Stimulated activated CD8-positive, alpha-beta memory T cell treated with anti-CD3 and anti-CD28 coated beads, Interleukin-7, amount 100 ng/mL, for 4 hours (primary cell): ENCODE measurements at places on chromosomes 16 and 17.

- DNase-seq, result no peak
These were observed 1.7 kb downstream of the RASD1 start for GRCh38 chr17:17494499-17494869.

DNA sequence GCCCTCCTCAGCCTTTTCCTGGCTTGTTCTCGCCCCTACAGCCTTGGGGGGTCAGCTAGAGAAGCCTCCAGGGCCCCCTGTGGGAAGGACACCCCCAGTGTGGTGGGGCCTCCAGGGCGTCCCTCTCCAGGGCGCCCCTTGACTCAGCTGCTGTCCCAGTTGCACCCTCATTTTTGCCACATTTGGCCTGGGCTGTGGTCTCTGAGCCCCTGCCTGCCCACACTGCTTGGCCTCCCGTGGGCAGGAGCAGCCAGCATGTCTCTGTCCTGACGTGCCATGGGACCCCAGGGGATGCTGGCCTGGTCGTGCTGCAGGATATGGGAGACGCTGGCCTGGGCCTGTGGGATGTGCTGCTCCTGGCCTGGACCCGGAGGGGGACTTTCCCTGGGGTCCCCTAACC is 5.0 kb downstream of the CHTF18 start:
- DNase-seq, result no peak

- DNase-seq, result no peak
These were observed 44.0 kb downstream of the MYH3 start for GRCh38 chr17:10612957-10613744.

- DNase-seq, result no peak
These were observed 80.8 kb upstream of the NOL11 start for GRCh38 chr17:67636834-67637520.

DNA sequence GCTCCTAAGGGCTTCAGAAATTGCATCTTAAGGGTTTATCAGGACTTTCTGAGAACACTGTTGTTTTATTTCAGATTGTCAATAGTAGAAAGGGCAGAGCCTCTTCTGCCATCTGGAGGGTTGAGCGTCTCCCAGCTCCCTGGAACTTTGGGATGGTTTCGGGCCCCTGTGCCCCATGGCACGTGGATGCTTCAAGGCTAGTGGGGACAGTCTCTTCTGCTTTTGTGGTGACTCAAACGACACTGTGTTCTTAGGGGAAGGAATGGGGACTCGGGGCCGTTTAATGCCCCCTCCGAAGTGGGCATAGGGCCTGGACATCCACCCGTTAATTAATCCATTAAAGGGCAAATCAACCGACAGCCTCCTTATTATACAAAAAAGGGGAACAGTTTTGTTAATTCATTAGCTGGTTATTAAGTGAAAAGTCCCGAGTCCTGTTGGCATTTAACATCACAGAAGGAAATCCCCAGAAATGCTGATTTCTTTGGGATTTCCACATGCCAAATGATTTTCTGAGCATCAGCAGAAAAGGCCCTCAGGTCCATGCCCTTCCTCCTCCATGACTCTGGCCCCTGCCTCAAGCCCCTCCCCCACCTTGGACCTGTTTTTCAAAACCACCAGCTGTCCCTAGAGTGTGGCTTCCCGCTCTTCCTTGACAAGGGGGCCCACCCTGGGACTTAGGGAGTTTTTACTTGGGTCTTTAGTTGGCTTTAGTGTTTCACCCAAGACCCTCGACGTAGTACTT is 68.7 kb downstream of the ARSG start:
- DNase-seq, result no peak

DNA sequence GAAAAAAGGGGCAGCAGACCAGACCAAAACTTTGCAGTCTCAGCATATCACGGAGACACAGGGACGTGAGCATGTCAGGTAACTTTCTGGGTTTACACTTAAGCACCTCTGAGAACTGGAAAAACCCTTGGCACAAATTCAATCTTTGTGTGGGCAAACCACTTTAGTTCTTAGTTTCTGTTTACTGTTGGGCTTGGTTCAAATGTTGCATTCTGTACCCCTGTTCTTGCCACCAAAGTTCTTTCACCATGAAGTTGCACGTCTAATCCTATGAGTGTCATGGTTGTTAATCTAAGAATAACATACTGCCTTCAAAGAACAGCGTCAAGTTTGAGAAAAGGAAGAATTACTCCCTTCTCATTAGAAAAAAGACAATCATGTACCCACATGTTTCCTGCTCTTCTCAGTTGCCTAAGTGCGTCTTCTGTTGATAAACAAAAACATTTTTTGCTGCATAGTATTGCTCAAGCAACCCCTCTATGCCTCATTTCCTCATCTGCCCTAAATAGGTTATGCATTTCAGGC is 11.6 kb downstream of the KRT33A start:
- peak; percentile 20 for DNase-seq

GRCh38 chr17:62984801-62985200 is 18.8 kb downstream of the TANC2 start:
- no peak for DNase-seq

- no peak for DNase-seq
These were observed 194.3 kb upstream of the RPL38 start for GRCh38 chr17:74009056-74009625.

GRCh38 chr17:75494326-75494877 is 20.9 kb downstream of the CASKIN2 start:
- no peak for DNase-seq

GRCh38 chr17:76540381-76541300 is 797 bp downstream of the PRCD start:
- DNase-seq, result no peak
